ENCODE measurements at places on chromosomes 7 and 10.
A peak's percentile ranks its signal among the peaks of the same experiment; 100 is the strongest.

GRCh38 chr10:133289761-133290160, 13.1 kb upstream of the ADAM8 start:
- ATAC-seq = no peak

GRCh38 chr7:35816514-35816913, 15.7 kb downstream of the SEPTIN7 start:
- ATAC-seq = no peak

DNA sequence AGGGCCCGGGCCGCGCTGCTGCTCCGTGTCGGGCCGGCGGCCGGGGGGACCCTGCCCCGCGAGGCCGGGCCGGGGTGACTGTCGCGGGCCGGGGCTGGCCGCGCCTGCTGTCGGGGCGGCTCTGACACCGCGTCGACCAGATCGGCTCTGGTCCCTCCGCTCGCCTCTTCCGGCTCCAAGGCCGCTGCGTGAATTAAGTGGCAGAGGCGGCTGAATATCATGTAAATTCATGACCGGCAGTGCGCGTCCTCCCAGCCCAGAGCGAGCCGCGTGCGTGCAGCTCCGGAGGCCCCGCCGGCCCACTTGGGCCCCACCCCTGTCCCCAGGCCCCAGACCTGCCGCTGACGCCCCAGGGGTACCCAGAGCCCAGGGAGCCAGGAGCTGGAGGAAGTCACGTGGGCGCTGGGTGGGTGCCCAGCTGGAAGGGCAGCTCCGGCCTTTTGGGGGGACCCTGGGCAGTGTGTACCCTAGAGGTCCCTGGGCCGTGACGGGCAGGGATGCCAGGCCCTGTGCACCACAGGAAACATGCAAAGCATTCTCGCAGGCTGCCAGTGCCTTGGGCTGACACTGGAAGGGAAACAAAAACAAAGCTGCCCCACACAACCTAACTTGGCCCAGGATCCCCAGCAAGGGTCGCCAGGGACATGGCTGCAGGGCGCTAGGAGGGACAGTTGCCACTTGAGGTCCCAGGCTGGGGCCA, 584.0 kb upstream of the MKI67 start:
- peak; percentile 35 for ATAC-seq

- no peak for ATAC-seq
Observed at GRCh38 chr7:124250297-124251034, 217.6 kb upstream of the TMEM229A start.

DNA sequence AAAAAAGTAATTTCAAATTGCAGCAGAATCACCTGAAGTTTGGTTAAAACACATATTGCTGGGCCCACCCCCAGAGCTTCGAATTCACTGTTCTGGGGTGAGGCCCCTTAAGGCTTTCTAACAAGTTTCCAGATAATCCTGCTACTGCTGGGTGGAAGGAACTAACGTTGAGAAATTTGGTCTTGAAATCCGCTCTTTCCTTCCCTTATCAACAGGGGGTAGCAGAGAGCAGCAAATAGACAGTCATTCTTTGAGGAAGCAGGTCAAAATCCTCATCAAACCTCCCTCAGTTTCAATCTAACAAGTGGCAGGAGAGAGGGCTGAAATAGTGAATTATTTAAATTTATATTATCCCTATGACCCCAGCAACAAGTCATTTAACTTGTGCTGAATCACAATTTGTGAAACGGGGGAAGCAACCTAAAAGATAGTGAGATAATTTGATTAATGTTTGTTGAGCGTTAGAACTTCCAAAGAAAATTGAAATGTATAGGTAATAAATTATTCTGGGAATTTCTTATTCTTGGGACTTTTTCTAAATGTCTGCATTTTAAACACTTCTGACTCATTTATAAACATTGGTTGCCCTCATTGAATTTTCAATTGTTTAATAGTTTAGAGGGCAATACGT, 21.7 kb upstream of the MALSU1 start:
- peak; percentile 48 for ATAC-seq

DNA sequence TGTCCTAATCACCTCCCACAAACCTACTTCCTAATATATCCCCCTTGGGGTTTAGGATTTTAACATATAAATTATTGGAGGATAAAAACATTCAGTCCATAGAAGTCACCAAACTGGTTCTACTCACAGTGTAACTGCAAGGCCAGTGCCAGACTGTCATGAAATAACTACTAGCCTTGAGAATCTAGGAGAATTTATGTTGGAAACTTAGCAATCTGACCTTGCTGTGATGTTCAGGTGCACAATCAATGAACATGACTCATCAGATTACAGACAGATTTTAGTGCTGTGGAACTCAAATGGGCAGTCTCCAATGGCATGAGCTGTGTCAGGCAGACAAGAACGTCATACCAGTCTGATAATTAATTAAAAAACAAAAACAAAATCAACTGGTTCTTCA, 571.4 kb upstream of the IGFBP3 start:
- no peak for ATAC-seq

DNA sequence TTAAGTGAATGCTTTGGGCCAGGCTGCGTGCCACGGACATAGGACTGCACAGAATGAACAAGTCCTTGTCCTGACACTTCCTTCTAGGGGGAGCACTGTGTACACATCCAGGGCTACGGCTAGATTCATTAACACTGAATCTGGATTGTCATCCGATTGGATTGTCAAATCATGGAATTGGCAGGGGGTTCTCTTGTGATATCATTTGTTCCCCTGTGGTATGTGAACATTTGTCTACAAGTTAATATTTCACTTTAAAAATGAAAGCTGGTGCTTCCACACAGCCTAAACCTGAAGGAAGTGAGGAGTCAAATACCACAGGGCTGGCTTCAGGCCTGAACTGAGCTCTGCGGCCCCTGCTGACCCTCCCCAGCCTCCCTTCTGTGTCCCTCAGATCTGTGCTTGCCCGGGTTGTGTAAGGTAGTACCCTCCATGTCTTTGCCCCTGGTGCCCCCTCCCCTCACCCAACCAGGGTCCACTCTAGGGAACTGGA, 75.6 kb downstream of the SNX10 start:
- ATAC-seq = no peak

DNA sequence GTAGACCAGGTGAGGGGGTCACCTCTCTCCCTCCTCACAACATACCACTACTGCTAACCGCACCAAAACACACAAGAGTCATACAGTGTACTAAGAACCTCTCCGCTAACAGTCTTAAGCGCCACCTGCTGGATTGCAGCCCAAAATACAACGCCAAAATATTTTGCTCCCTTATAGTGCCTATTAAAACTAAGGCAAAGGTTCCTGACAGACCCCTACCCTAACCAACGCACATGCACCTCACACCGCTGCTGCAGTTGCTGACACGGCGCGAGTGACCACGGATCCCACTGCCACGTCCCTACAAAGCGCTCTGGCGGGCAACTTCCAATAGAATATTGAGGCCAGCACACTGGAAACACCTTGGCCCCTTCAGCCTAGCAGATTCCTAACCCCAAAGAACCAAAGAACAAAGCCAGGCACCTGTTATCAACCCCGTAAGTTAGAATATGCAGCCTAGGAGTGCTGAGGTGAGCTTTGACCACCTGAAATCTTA, 563.6 kb upstream of the SEMA3D start:
- ATAC-seq = peak; percentile 58

GRCh38 chr7:137345799-137346449, 2.4 kb upstream of the PTN start:
- no peak for ATAC-seq

DNA sequence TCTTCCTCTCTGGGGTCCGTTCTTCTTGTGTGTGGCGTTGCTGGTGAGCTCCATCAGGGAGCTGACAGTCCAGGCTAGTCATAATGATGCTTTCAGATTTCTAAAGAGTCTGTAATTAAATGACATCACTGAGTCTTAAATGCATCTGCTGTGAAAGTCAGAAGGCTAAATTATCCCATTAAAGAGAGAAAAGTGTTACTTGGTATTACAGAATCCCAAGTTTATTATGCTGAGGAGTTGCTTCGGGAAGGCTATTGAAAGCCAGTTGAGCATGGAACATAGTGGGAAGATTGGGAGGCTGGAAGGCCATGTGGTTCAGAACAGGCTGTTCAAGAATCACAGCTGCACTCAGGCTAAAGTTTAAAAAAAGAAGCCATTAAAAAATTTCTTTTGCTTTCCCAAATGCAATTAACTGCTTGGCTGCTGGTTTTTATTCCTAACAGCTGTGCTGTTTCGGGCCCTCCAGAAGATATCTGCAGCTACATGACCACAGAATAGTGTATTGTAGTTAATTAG, 342.6 kb upstream of the LRGUK start:
- no peak for ATAC-seq

- no peak for ATAC-seq
Observed at GRCh38 chr10:80612261-80612660, 74.6 kb downstream of the SH2D4B start.

GRCh38 chr7:95011995-95012394, 104.6 kb downstream of the PPP1R9A start:
- ATAC-seq = no peak

GRCh38 chr7:157009170-157009777, 1.2 kb downstream of the MNX1 start:
- ATAC-seq = no peak

GRCh38 chr7:79199961-79200360, 253.5 kb downstream of the MAGI2 start:
- ATAC-seq = no peak

DNA sequence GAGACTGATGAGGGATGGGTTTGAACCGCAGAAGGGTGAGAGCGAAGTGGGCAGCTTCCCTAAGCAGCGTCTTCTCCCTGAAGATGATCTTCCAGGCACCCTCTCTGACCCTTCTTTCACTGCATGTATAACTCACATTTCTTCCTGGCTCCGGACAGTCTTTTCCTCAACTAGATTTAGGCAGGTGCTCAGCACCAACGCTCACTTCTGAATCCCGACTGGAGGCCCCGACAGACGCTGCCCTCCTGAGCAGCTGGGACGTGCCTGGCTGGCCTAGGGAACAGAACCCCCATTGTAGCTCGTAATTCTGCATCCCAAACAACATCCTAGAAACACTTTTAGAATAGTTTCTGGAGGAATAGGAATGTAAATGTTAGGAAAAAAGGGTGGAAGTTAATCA, 206.6 kb downstream of the DIP2C start:
- ATAC-seq = no peak

GRCh38 chr7:155813546-155814315, 1.5 kb upstream of the SHH start:
- no peak for ATAC-seq

- ATAC-seq = no peak
Observed at GRCh38 chr7:106243893-106244292, 40.9 kb downstream of the NAMPT start.

DNA sequence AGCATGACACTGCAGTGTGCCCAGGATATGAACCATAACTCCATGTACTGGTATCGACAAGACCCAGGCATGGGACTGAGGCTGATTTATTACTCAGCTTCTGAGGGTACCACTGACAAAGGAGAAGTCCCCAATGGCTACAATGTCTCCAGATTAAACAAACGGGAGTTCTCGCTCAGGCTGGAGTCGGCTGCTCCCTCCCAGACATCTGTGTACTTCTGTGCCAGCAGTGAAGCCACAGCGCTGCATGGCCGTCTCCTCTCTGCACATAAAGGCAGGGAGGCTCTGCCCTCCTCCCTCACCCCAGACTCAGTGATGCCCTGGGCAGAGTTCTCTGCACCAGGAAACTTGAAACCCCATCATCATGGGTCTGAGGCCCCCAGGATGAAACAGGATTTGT, 70.7 kb upstream of the PRSS58 start:
- ATAC-seq = no peak

DNA sequence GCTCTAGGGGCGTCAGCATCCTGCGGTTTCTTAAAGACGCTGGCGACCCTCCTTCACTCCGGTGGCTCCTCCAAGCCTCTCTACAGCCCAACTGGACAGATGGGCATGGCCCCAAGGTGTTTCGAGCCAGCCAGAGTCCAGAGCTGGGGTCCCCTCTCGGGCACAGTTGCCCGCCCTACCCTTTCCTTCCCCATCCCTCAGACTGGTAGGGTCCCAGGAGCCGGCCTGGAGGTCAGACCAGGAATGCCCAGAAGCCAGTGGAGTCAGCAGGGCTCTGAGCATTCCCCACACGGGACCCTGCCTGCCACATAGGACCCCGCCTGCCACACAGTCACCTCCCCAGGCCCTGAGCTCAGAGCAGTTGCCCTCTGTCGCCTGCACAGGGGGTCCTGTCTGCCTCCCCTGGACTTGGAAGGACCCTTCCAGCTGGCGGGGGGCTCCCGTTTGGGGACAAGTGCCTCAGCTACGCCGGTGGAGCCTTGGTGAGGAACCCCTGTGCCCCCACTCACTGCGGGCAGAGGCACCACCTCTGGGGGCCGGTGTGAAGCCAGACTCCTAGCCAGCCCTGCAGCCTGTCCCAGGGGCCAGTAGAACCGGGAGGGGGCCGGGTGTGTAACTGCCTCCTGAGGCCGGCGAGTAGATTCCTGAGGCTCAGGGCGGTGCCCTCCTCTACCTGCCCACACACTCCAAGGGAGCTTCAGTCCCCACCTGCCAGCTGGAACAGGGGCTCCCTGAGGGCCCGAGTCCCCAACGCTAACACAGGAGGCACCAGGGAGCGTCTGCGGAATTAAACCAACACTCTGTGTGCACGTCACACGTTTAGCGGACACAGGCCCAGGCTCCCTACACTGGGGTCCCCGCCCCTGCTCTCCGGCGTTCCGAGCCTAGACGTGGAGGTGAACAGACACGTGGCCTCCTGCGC, 19.4 kb upstream of the PDGFA start:
- ATAC-seq = no peak

DNA sequence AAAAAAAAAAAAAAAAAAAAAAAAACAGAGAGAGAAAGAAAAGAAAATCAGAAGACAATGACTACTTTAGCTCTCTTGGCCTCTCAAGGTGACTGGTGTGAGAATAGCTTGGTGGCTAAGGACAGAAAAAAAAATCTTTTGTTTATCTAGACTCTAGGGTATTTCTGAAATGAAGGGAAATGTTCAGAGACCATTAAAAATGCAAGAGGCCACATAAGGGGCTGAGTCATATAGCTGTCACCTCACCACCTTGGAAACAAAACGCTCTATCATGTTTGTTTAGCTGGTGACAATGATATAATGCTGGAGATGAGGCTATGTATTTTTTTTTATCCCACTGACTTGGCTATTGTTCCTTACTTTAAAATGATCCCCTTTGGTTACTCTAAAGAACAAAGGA, 287.0 kb upstream of the CDC14C start:
- no peak for ATAC-seq

- ATAC-seq = no peak
Observed at GRCh38 chr7:146126767-146127509, 10.3 kb downstream of the CNTNAP2 start.

GRCh38 chr10:35885076-35885475, 243.0 kb upstream of the FZD8 start:
- no peak for ATAC-seq

DNA sequence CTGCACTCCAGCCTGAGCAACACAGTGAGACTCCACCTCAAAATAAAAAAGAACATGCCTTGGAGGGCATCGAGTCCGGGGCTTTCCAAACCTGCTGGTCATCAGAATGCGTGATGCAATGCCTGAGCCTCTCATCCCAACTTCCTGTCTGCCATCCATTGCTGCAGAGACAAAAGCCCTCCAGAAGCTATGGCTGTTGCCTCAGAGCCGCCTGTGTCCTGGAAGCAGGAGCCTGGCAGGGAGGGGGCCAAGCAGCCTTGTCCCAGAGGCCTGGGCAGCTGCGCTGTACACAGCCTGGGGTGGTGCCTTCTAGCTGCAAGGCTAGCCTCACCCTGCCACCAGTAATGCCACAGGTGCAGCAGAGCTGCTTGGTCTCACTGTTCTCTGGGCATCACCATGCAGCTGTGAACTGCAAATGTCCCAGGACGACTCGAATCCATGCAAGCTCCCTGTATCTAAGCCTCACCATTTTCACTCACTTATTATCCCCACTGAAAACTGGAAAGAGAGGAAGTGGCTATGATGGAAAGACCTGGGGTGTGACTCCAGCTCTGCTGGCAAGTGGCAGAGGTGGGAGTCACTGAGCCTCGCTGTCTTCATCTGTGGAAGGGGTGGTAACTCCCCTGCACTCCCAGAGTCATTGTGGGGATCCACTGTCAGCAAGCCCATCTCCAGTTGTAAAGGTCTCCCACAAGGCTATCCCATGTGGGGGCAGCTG, 7.0 kb downstream of the ALOX5 start:
- ATAC-seq = no peak

Data from stimulated activated memory B cell treated with anti-CD40 and anti-IgM and Interleukin-4, amounts not matched to agents 10 μg/mL and 1 μg/mL and 100 μg/mL, for 72 hours (primary cell).